ENCODE measurements at places on chromosomes 16 and 17. TPM values are rescaled to one million over a fixed set of nuclear protein-coding genes. Genes with fewer than 3 reads are reported as not detected.

GRCh38 chr16:52561910-52562741 is 15.2 kb upstream of the TOX3 start:
- no peak overlapping the region for H3K27ac ChIP-seq
- no peak for DNase-seq
- no peak overlapping the region for H3K4me3 ChIP-seq
- H3K4me1 ChIP-seq: no peaks in the 10 kb centered on the region
- H3K27me3 ChIP-seq: no peaks in the 10 kb centered on the region
- H3K36me3 ChIP-seq: no peaks in the 10 kb centered on the region

- no peak for DNase-seq
- H3K4me3 ChIP-seq: no peak overlapping the region
- no peaks in the 10 kb centered on the region for H3K36me3 ChIP-seq
- peaks cover 1% of the 10 kb centered on the region for H3K4me1 ChIP-seq
- H3K27ac ChIP-seq: no peak overlapping the region
Measured at GRCh38 chr17:28471531-28472342, 1.7 kb upstream of the SLC13A2 start.

DNA sequence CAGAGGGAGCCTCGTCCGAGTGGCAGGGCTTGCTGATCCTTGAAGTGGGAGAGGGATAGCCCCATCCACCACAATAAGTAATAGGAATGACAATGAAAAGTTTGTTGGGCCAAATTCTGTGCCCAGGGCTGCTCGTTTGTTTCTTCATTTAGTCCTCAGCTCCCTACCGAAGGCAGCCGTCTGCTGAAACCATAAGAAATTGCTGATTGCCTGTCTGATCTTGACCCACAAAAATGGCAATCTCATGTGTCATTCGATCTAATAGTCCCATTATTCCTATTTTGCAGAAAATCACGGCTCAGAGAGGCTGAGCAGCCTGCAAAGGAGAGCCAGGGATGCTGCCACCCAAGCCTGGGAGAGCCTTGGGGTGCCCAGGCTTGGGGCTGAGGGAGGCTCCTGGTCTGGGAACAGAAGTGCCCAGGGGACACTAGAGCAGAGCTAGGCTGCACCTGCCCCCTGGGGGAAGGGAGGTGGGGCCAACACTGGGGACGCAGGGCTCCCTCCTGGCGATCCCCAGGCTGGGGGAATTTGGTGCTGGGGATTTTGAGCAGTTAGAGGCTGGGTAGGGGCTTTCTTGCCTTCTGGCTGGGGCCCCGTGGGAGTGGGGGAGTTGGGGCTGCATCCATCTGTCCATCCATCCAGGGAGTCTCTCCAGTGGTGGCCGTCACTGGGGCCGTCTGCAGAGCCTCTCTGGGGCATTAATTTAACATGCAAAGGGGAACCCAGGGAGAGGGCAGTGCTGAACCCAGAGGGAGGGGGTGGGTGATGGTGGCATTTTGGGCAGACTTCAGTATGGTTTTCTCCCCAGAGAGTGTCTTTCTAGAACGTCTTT is 53.5 kb downstream of the SOCS1 start:
- peaks cover 20% of the 10 kb centered on the region for H3K4me1 ChIP-seq
- no peak overlapping the region for H3K4me3 ChIP-seq
- H3K27me3 ChIP-seq: no peaks in the 10 kb centered on the region
- DNase-seq: peak; percentile 65
- no peaks in the 10 kb centered on the region for H3K36me3 ChIP-seq

- no peak overlapping the region for H3K4me3 ChIP-seq
- H3K4me1 ChIP-seq: peaks cover 3% of the 10 kb centered on the region
- no peaks in the 10 kb centered on the region for H3K27me3 ChIP-seq
- H3K36me3 ChIP-seq: no peaks in the 10 kb centered on the region
- no peak for DNase-seq
- H3K27ac ChIP-seq: no peak overlapping the region
Measured at GRCh38 chr17:76199469-76199868, 40.8 kb downstream of the RNF157 start.

Gene SCO1
- 23.1 TPM for total RNA-seq
